M059J (cell line): ENCODE measurements at places on chromosomes 7 and 10. TPM values are rescaled to one million over a fixed set of nuclear protein-coding genes. Genes with fewer than 3 reads are reported as not detected.

Gene NAT16
- 0.12 TPM in 1 of 2 replicates, not detected in the other for total RNA-seq

Gene GPR26
- total RNA-seq, result not detected in 2 replicates

Gene IRF5
- total RNA-seq, result 0.64 and 1.8 TPM in 2 replicates

Gene FOXP2
- not detected in 2 replicates for total RNA-seq

- no peak for DNase-seq
These were observed 20.9 kb upstream of the ACSL5 start for GRCh38 chr10:112353046-112353445.

GRCh38 chr7:18570890-18571478 lies 75.4 kb downstream of the HDAC9 start:
- peak; percentile 70 for DNase-seq

DNA sequence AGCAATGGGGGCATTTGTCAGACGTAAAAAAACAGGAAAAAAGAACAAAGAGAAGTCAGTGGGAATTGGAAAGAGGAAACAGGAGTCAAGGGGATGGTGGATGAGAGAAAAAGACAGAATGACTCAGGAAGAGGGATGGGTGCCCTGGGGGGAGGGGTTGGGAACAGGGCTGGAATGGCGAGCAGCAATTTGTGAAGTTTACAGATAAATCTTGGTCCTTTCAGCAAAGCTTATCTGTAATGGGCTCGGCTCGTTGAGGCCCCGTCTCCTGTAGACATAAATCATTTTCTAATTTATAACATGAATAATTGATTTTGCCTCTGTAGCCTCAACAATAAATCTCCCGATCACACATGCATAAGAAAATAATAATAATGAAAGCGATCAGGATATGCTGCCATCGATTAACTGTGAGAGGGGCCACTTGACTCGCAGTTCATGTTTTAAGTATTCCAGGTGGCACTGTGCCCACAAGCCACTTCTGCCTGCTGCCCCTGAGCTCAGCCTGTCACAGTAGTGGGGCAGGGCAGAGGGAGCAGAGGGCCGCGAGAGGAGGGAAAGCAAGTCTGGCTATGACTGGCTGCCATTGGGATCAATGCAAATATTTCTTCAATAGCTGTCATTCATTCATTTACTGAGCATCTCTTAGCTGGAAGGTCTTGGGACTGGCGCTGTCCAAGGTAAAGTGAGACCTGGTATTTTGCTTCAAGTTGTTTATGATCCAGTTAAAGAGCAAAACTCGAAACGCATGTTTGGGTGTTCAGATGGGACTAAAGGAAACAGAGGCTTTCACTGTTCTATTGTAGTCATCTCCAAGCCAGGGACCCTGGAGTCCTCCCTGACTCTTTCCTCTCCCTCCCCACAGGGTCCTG lies 47.4 kb upstream of the R3HCC1L start:
- peak; percentile 3 for DNase-seq

- no peak for DNase-seq
These were observed 8.8 kb downstream of the MXI1 start for GRCh38 chr10:110216240-110216639.
